ENCODE measurements at places on chromosomes 16 and 17.

DNA sequence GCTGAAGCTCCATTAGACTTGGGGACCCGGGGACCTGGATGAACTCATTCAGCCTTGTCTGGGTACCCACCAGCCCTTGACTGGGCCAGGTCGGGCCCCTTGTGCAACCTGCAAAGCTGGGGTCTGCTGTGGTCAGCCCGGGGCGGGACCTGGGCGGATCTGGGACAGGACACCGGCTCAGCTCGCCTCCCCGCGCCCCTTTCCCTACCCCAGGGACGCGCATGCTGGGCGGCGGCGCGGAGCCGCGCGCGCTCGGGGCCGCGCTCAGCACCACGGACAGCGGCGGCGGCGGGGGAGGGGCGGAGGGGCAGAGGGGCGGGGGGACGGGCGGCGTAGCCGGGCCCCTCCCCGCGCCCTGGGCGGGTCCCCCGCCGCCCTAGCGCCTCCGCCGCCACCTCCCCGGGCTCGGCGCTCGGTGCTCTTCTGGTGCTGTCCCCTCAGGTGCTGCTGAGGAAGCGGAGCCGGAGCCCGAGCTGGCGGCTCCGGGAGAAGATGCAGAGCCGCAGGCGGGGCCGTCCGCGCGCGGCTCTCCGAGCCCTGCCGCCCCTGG is 7.4 kb downstream of the ACD start:
- DNase-seq: no peak

DNA sequence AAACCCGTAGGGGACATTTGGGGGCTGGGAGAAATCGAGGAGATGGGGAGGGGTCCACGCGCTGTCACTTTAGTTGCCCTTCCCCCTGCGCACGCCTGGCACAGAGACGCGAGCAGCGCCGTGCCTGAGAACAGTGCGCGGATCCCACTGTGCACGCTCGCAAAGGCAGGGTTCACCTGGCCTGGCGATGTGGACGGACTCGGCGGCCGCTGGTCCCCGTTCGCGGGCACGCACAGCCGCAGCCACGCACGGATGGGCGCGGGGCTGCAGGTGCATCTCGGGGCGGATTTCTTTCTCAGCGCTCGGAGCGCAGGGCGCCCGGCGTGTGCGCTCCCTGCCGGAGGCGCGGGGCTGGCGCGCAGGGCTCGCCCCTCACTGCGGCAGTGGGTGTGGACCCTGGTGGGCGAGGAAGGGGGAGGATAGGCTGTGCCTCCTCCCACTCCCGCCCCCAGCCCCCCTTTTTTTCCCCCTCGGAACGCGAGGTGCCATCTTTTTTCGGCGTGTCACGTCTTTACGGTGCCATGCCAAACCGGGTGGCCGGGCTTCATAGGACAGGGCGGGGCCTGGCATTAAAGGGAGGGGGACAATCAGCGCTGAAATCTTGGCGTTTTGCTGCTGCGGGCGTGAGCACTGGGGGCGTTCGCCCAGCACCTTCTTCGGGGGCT is 1.1 kb downstream of the MAPT start:
- no peak for DNase-seq

- DNase-seq: peak; percentile 42
Measured at GRCh38 chr16:2777903-2778629, 986 bp upstream of the ELOB start.

GRCh38 chr17:66445229-66445628 is 142.8 kb downstream of the PRKCA start:
- no peak for DNase-seq

- no peak for DNase-seq
Measured at GRCh38 chr17:31843070-31843745, 15.8 kb downstream of the COPRS start.

- DNase-seq: no peak
Measured at GRCh38 chr16:71912534-71913275, 17.4 kb downstream of the IST1 start.

DNA sequence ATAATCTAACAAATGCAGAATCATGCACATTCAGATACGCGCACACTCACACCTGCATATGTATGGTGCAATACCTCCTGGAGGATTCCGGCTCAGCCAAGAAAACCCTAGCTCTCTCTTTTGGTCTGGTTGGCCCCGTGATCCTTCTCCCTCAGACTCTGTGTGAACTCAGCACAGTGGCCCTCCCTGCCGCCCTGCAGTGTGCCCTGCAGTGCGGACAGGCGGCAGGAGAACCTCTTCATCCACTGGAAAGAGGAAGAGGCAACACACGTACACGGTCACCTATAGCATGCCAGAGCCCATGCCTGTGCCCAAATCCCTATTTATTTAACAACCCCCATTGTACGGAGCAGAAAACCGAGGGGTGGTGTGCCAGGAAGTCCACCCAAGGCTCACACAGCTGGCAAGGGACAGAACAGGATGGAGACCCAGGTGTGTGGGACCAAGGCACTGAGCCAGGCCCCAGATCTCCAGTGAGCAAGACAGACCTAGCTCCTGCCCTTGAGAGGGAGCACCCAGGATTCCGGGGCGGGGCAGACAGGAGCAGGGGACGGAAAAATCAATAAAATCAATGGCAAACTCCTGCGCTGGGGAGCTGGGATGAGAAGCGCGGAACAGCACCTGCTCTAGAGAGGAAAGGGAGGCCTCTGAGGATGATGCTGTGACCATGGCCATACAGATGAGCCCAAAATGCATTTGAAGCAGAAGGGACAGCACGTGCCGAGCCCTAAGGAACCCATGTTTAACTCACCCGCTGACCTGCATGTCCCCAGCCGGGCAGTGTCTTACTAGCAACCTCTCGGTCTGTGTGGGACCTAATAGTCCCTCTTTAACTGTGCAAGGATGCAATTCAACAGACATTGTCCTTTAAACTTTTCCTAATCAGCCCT is 54.7 kb upstream of the CIBAR2 start:
- DNase-seq: no peak

- DNase-seq: no peak
Measured at GRCh38 chr17:51672065-51672464, 411.7 kb downstream of the UTP18 start.

- peak; percentile 58 for DNase-seq
Measured at GRCh38 chr16:16007743-16008111, 58.3 kb downstream of the ABCC1 start.

DNA sequence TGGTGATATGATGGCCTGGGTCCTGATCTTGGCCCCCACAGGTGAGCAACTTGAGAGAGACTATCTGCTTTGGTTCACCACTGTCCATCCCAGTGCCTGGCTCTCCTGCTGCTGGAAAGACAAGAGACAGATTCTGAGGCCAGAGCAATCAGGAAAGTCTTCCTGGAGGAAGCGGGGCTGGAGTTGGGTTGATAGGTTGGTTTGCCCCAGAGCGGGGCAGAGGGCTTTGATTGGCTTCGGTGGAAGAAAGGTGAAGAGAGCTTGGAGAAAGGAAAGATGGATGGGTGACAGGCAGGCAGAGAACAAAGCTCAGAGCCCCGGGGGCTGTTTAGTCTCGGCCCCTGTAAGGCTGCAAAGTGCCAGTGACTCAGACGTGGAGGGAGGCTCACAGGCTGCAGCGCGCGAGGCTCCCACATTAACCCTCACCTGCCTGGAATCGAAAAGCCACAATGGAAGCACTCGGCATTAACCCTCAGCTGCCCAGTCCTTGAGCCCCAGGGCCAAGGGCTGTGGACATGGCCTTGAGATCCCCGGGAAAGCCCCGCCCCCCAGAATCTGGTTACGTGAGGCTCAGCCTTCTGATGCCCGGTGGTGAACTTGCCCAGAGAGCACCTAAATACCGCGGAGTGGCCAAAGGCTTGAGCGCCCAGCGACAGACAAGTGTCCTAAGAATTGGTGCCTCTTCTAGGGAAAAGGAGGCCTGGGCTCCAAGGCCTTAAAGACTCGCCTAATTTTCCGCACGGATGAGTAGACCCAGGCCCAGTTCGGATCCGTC is 996 bp upstream of the CPNE2 start:
- DNase-seq: no peak

DNA sequence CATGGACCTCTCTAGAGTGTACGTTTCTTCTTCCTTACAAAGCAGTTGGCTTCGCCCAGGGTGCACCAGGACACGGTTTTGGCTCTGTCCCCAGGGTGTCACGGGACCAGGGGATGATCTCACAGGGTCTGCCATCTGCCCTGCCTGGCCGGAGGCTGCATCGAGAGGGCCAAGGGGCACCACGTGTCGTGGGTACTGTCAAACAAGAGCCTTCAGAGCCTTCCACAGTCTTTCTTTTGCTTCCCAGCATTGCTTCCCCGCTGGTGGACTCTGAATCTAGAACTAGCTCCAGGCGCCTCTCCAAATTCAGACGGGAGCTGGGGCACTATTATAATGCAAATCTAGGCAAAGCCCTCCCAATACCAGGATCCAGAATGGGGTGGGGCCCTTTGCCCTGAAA is 47.9 kb downstream of the MAPT start:
- DNase-seq: no peak

- no peak for DNase-seq
Measured at GRCh38 chr16:85441189-85441889, 171.8 kb upstream of the GSE1 start.

DNA sequence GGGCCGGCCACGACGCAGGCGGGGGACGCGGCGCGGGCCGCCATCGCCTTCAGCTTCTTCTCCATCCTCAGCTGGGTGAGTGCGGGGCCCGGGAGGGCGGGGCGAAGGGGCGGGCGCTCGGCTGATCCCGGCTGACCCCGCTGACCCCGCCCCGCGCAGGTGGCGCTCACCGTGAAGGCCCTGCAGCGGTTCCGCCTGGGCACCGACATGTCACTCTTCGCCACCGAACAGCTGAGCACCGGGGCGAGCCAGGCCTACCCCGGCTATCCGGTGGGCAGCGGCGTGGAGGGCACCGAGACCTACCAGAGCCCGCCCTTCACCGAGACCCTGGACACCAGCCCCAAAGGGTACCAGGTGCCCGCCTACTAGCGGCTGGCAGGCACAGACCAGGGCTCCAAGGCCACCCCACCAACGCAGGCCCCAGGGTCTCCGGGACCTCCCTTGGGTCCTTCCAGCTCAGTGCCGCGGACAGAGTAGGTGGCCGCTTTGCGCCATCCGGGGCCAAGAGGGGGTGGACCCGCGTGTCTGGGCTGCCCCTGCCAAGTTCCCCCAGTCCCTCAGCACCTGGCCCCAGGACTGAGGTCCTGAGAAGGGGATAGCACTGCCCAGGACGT is 3.0 kb downstream of the SYNGR3 start:
- no peak for DNase-seq

DNA sequence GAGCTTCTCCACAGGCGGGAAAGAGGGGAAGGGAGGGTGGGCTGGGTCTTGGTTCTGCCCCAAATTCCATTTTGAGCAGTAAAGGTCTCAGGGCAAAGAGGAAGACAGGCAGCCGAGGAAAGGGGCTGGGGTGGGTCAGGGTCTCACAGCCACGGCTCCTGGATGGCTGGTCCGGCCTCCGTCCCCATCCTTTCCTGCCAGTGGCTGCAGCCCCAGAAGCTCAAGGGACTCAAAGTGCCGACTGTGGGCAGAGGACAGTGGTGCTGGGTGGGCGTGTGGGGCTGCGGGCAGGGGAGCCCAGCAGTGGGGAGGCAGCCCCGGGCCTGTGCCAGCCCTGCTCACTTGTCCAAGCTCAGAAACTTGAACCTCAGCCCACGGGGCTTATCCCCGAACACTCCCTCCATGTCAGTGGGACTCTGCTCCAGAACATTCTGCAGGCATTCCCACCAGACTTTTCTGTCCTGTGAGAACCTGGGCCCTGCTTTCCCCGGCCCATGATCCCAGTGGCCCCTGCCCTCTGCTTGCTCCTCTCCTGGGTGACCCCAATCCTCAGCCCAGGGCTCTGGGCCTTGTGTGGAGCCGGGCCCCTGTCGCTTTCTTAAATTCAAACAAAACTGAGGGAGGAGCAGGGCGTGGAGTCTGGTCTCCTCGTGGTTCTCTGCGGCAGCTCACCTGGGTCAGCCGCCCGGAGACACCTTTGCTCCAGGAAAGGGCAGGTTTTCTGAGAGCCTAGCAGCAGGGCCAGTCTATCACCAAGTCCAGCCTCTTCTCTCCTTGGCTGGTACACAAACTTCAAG is 117.8 kb upstream of the METRNL start:
- DNase-seq: peak; percentile 2

GRCh38 chr17:77475016-77475976 is 334.5 kb downstream of the SEC14L1 start:
- DNase-seq: peak; percentile 66

DNA sequence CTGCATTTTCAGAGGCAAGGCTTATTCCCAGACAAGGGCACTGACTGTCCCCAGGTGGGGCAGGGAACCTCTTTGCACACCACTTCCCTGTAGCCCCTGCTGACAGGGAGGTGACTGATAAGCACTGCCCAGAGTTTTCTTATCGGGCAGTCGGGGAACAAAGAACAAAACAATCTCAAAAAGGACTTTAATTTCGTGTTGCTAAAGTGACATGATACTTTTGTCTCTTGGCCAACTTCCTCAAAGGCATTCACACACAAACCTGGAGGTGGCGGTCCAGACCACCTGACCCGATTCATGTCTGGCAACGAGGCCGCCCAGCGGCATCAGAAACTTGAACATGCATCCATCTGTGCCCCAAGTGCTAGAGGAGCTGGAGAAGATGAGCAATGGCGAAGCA is 28.9 kb downstream of the ZDHHC7 start:
- DNase-seq: peak; percentile 42
